ENCODE measurements at places on chromosomes 7 and 10.

GRCh38 chr10:102644066-102644645 lies at the start of gene TRIM8:
Gene TRIM8, plus strand, starts transcription at chr10:102644479. Its CDS starts 139 bp downstream, at chr10:102644618.
- no peak for DNase-seq

DNA sequence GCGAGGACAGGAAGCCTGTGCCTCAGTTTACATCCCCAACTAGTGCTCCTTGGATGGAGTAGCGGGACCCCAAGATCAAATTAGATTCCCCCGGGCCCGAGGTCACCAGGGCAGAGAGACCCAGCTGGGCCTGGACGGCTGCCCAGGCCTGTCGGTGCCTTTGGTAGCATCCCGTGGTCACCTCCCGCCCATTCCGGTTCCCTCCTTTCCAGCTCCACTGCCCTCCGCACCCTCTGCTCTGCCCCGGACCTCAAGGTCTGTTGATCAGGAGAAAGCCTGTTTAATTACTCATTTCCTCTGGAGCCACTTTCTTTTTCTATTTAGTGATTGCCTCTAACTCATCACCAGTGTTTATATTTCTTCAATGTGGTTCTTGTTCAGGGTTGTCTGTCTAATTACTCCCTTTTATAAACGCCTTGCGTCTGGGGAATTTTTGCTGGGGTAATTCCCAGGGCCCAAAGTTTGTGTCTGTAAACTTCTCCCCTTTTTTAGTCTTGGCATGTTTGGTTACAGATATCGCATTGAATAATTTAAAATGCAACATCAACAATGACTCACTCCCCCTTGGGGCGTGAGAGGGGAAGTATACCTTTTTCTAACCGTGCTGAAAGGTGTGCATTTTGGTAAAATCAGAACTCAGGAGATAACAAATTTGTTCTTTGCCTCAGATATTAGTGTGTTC lies 1.9 kb downstream of the FOXK1 start:
- peak; percentile 16 for DNase-seq

DNA sequence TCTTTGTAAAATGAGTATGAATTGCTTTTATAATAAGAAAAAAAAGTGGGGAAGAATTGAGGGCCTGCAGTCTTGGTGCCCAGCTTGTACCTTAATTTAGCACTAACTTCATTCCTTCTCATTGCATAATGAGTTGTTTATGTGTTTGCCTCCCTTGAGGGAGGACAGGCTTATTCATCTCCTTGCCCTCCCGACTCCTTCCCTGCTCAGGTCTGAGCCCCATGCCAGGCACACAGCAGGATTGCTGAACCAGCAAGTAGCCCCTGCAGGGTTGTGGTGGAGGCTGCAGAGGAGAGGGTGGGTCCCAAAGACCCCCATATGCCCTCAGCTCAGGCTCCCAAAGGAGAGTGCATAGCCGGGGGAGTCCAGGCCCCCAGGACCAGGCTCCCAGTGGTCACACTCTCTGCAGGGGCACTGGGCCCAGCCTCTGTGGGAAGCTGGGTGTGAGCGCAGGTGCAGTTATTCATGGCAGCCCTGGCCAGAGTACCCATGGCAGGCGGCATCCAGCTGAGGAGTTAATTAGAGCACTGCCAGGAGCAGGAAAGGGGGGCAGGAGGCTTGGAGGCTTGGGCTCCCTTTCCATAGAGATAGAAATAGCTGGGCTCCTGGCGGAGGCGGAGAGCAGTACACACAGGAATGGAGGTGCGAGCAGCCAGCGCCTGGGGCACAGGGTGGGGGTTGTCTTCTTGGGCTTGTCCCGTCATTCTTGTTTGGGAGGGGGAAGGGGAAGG lies 28.2 kb upstream of the GOLGA7B start:
- no peak for DNase-seq

GRCh38 chr7:48811071-48811470 lies 113.3 kb upstream of the CDC14C start:
- DNase-seq = no peak

All from effector CD8-positive, alpha-beta T cell (primary cell).